ENCODE measurements at places on chromosomes 3 and 15.
A peak's percentile ranks its signal among the peaks of the same experiment; 100 is the strongest.

DNA sequence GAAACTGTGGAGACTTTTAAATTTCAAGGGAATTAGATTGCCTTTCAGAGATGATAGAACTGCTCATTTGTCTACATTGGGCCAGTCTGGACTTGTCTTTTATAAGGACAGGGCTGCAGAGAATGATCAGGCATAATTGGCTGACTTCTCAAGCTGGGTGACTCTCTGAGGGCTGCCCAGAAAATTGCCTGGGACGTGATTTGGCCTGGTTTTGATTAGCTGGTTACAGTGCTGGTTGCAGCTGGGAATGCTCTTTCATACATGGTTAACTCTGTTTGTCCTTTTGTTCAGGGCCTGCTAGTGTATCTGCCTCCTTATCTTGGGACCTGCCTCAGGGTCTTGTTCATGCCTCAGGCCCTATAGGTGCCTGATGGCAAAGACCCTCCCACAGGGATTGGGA, 245.6 kb downstream of the CLSTN2 start:
- no peak for DNase-seq
- no peaks in the 10 kb centered on the region for H3K4me1 ChIP-seq
- H3K4me3 ChIP-seq = no peak overlapping the region
- no peaks in the 10 kb centered on the region for H3K36me3 ChIP-seq

GRCh38 chr3:173913974-173914421, 516.5 kb downstream of the NLGN1 start:
- no peak overlapping the region for H3K27ac ChIP-seq
- H3K27me3 ChIP-seq = no peaks in the 10 kb centered on the region
- H3K4me1 ChIP-seq = no peaks in the 10 kb centered on the region
- no peaks in the 10 kb centered on the region for H3K36me3 ChIP-seq
- no peak overlapping the region for H3K4me3 ChIP-seq
- no peak for DNase-seq

DNA sequence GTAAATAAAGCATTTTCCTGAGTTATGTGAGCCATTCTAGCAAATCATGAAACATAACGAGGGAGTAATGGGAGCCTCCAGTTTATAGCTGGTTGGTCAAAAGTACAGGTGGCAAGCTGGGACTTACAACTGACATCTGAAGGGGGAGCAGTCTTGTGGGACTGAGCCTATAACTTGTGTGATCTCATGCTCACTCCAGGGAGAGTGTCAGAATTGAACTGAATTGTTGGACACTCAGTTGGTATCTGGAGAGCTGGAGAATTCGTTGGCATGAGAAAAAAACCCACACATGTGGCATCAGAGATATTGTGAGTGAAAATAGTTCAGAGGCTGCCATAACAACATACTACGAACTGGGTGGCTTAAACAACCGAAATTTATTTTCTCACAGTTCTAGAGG, 22.8 kb upstream of the DENND6A start:
- peaks cover under 1% of the 10 kb centered on the region for H3K27me3 ChIP-seq
- no peaks in the 10 kb centered on the region for H3K4me1 ChIP-seq
- no peak for DNase-seq
- H3K27ac ChIP-seq = no peak overlapping the region
- no peak overlapping the region for H3K4me3 ChIP-seq

- no peak for DNase-seq
- no peak overlapping the region for H3K4me3 ChIP-seq
- H3K36me3 ChIP-seq = no peaks in the 10 kb centered on the region
- peaks cover 44% of the 10 kb centered on the region for H3K27me3 ChIP-seq
- no peak overlapping the region for H3K27ac ChIP-seq
These were observed 135.6 kb downstream of the TPRA1 start for GRCh38 chr3:127454968-127455367.

- H3K4me3 ChIP-seq = peak overlapping the region; percentile 45
- H3K36me3 ChIP-seq = no peaks in the 10 kb centered on the region
- DNase-seq = peak; percentile 25
- H3K4me1 ChIP-seq = peaks cover 9% of the 10 kb centered on the region
- H3K27ac ChIP-seq = no peak overlapping the region
- H3K27me3 ChIP-seq = peaks cover 45% of the 10 kb centered on the region
These were observed 26.4 kb downstream of the TYRO3 start for GRCh38 chr15:41585127-41586047.

DNA sequence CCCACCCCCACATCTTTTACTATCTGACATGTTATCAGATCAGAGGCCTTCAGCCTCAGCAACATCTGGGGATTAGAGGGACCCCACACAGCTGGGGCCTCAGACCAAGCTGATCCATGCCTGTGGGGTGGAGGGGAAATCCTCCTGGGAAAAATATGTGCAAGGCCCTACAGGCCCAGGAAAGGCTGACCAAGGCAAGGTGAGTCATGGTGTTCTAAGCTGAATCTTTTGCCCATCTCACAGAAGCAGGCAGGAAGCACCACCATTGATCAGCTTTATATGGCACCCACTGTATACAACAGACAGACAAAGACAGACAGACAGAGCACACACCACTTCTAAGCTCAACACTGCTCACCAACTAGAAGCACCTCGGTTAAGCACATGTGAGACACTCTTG, 12.4 kb upstream of the PARP6 start:
- H3K4me1 ChIP-seq = no peaks in the 10 kb centered on the region
- no peaks in the 10 kb centered on the region for H3K36me3 ChIP-seq
- no peaks in the 10 kb centered on the region for H3K27me3 ChIP-seq
- no peak overlapping the region for H3K4me3 ChIP-seq

- no peaks in the 10 kb centered on the region for H3K4me1 ChIP-seq
- peaks cover 46% of the 10 kb centered on the region for H3K27me3 ChIP-seq
- no peak for DNase-seq
- no peak overlapping the region for H3K27ac ChIP-seq
- no peaks in the 10 kb centered on the region for H3K36me3 ChIP-seq
These were observed 95.7 kb upstream of the MCTP2 start for GRCh38 chr15:94135486-94136147.

- H3K4me3 ChIP-seq = no peak overlapping the region
- peaks cover 16% of the 10 kb centered on the region for H3K4me1 ChIP-seq
- peaks cover 61% of the 10 kb centered on the region for H3K36me3 ChIP-seq
- H3K27ac ChIP-seq = no peak overlapping the region
These were observed 23.6 kb downstream of the NBEAL2 start for GRCh38 chr3:47003056-47003410.

- H3K27ac ChIP-seq = no peak overlapping the region
- H3K4me1 ChIP-seq = no peaks in the 10 kb centered on the region
- DNase-seq = no peak
- H3K27me3 ChIP-seq = no peaks in the 10 kb centered on the region
- H3K4me3 ChIP-seq = no peak overlapping the region
These were observed 79.0 kb downstream of the NR2E3 start for GRCh38 chr15:71889385-71889784.

DNA sequence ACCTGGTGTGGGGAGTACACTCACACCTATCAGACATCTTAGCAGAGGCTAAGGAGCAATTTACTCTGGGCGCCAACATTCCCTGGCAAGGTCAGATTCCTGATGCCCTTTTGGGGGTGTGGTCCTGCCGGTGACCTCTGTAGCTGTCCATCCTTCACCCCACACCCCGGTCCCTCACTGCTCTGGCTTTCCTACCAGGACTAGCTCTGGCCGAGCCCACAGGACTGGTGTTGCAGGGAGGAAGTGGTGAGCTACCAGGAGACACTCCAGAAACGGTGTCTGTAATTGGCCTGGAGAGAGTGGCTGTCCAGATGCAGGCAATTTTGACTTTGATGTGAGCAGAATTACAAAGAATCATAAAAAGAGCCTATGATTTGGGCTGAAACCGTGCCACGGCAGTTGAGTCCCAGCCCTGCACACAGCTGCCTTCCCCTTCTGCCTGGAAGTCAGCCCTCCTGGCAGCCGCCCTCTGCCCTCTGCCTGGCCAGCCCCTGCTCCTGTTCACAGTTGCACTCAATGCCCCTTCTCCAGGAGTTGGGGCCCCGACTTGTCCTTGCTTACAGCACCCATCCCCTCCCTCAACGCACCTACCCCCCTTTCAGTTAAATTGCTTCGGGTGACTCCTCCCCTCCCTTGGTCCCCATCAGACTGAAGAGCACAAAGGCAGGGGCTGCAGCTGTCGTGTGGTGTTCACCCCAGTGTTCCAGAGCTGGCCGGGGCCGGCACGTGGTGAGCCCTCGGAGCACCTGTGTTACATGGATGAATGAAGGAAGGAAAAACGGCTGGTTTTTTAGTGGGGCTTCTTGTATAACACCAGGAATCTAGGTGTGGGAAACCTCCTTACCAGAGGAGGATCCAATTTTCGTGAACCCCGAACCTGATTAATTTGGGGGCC, 80.2 kb upstream of the TPM1 start:
- no peak for DNase-seq
- H3K27ac ChIP-seq = no peak overlapping the region
- H3K36me3 ChIP-seq = no peaks in the 10 kb centered on the region
- no peak overlapping the region for H3K4me3 ChIP-seq
- no peaks in the 10 kb centered on the region for H3K4me1 ChIP-seq

DNA sequence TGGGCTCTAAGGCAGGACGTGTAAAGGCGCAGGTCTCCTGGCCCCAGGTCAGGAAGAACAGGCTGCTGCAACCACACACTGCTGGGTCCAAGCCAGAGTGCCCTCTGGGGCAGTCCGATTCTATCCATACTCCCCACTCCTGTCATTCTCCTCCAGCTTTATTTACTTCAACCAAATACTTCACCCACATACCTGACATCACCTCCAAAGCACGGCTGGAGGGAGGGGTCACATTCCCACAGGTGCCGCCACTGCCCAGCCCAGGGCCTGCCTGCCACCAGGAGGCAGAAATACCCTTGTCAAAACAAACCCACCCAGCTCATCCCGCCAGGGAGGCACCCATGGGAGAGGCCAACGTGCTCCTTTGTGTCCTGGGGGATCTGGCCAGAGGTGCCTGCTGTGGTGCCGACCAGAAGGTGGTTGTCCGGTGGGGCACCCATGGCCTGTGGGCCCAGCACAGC, 100.4 kb downstream of the DAPK2 start:
- H3K4me1 ChIP-seq = peaks cover 16% of the 10 kb centered on the region
- H3K4me3 ChIP-seq = no peak overlapping the region
- H3K27me3 ChIP-seq = no peaks in the 10 kb centered on the region
- peak; percentile 20 for DNase-seq
- H3K36me3 ChIP-seq = no peaks in the 10 kb centered on the region

DNA sequence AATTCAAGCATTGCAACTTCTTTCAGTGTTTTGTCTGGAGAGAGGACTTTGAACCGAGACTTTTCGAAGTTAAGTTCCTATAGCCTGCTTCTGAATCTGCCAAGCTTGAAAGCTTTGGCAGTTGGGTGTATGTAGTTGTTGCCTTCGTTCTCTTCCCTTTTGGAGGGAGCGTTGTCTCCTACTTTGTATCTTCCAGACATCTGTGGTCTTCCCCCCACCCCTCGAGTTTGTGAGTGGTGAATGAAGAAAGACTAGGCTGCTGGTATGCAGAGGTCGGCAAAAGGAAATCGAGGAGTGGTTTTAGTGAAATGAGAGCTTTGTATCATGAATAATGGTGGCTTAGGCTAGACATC, 1.3 kb downstream of the CTNNB1 start:
- peak overlapping the region; percentile 84 for H3K27ac ChIP-seq
- peak; percentile 46 for DNase-seq
- peaks cover 44% of the 10 kb centered on the region for H3K4me1 ChIP-seq
- peaks cover 18% of the 10 kb centered on the region for H3K27me3 ChIP-seq
- peaks cover 14% of the 10 kb centered on the region for H3K36me3 ChIP-seq

DNA sequence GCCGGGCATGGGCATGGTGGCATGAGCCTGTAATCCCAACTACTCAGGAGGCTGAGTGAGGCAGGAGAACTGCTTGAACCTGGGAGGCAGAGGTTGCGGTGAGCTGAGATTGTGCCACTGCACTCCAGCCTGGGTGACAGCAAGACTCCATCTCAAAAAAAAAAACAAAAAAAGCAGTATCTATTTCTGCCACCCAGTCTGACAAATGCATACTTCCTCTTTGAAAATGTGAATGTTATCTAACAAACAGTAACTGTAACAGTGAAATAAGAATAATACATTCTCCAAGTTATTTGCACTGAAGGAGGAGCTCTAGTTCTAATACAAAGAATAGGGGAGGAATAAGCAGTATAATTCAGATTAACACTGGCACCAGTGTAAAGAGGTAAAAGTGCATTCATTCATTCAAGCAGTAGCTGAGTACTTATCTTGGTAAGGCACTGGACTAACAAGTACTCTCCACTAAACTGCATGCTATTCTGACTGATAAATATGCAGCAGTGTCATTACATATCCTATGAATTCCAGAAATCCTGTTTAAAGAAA, 12.9 kb downstream of the VPS13C start:
- peaks cover 12% of the 10 kb centered on the region for H3K36me3 ChIP-seq
- no peak overlapping the region for H3K27ac ChIP-seq
- H3K4me3 ChIP-seq = no peak overlapping the region

- H3K27me3 ChIP-seq = no peaks in the 10 kb centered on the region
- H3K27ac ChIP-seq = no peak overlapping the region
- H3K4me1 ChIP-seq = no peaks in the 10 kb centered on the region
- no peak for DNase-seq
- H3K36me3 ChIP-seq = peaks cover 40% of the 10 kb centered on the region
These were observed 165.8 kb downstream of the VPS8 start for GRCh38 chr3:184977796-184978195.

DNA sequence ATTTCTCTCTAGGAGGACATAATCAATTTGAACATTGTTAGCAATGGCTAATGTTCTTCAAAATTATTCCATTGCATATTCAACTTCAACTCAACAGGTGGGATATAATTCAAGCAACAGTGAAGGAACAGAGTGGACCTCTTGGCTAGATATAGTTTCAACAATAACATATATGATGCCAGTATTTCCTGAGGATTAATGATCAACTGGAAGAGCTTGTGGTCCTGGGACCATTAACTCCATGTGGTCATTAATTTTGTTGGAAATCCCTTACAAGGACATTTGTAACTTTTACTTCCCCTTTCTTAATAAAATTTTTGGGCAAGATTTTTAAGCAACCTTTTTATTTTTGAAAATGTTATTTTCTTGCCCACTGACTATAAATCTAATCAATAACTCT, 54.3 kb upstream of the ROBO2 start:
- H3K27ac ChIP-seq = no peak overlapping the region
- DNase-seq = no peak
- no peak overlapping the region for H3K4me3 ChIP-seq
- H3K4me1 ChIP-seq = no peaks in the 10 kb centered on the region
- no peaks in the 10 kb centered on the region for H3K36me3 ChIP-seq
- H3K27me3 ChIP-seq = no peaks in the 10 kb centered on the region

- H3K36me3 ChIP-seq = peaks cover 30% of the 10 kb centered on the region
- H3K27ac ChIP-seq = peak overlapping the region; percentile 18
- no peaks in the 10 kb centered on the region for H3K27me3 ChIP-seq
These were observed 3.9 kb downstream of the ATR start for GRCh38 chr3:142574665-142575064.

- no peaks in the 10 kb centered on the region for H3K36me3 ChIP-seq
- no peak within 1 kb of the TSS for H3K27ac ChIP-seq
- peaks cover 3% of the 10 kb centered on the region for H3K27me3 ChIP-seq
- peaks cover 17% of the 10 kb centered on the region for H3K4me1 ChIP-seq
These were observed at the start of gene IL17RC for GRCh38 chr3:9916734-9917680. Gene IL17RC (plus strand): TSS chr3:9917098. CDS start chr3:9917316, 218 bp downstream.

DNA sequence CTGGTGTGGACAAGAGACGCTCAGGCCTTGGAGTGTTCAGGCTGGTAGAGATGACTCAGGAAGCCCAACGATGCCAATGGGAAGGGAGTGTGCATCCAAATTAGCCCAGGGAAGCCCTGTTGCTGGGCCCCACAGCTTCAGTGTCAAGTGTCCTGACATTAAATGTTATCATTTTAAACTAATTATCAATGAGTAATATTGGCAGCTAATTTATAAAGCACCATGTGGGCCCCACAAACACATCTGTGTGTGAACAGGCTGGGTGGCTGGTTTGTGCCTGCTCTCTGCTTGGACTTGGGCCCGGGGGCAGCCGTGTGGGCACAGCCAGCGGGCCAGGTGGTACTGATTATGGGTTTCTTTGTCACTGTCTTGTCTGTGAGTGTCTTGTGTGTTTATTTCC, 15.0 kb downstream of the FBLN2 start:
- DNase-seq = no peak
- H3K4me3 ChIP-seq = no peak overlapping the region
- peaks cover 4% of the 10 kb centered on the region for H3K27me3 ChIP-seq

GRCh38 chr3:33575311-33575710, 135.1 kb upstream of the UBP1 start:
- H3K4me3 ChIP-seq = no peak overlapping the region
- no peaks in the 10 kb centered on the region for H3K4me1 ChIP-seq
